Activated CD8-positive, alpha-beta memory T cell treated with anti-CD3 and anti-CD28 coated beads, Interleukin-2, amount 10 ng/mL, durations not matched to agents 7 days and 5 days (primary cell): ENCODE measurements at places on chromosomes 2 and 18.

DNA sequence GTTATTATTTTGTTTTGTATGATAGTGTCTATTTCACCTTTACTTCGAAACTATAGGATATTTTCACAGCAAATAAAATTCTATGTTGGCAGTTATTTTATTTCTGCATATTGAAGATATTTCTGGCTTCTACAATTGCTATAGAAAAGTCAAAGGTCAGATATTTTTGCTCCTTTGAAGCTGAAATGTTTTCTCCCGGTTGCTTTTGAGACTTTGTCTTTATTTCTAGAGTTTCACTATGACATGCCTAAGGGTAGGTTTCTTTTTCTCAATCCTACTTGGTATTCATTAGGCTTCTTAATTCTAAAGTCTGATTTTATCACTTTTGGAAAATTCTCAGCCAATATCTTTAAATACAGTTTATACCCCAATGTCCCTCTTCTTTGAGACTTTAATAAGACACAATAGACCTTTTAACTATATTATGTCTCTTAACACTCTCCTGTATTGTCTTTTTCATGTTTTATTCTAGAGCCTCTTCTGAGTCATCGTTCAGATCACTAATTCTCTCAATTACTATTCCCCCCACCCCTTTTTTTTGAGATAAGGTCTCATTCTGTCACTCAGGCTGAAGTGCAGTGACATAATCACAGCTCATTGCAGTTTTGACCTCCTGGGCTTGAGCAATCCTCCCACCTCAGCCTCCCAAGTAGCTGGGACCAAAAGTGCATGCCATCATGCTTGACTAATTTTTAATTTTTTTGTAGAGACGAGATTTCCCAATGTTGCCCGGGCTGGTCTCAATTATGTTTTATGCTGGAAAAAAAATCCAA, 50.5 kb downstream of the USP37 start:
- DNase-seq: no peak

GRCh38 chr18:63376538-63376937, 9.5 kb upstream of the KDSR start:
- no peak for DNase-seq

- no peak for DNase-seq
These were observed 34.4 kb downstream of the SKA1 start for GRCh38 chr18:50409236-50409635.

DNA sequence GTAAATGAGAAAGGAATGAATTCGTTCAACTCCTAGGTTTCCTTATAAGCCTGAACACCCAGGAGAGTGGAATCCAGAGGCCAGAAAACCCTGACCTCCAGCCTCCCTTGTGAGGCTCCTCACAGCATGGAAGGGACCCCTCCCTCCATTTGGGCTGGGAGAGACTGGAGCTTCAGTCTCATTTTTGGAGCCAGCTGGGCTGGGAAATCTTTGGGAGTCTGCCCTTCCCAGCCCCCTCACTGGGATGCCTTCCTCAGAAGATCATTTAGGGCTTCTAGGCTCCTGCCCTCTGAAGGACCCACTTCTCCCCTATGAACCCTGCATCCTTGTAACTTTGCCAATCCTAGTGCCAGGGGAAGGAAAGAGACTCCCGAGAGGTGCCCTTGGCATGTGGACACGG, 346.1 kb downstream of the CYP26B1 start:
- no peak for DNase-seq

DNA sequence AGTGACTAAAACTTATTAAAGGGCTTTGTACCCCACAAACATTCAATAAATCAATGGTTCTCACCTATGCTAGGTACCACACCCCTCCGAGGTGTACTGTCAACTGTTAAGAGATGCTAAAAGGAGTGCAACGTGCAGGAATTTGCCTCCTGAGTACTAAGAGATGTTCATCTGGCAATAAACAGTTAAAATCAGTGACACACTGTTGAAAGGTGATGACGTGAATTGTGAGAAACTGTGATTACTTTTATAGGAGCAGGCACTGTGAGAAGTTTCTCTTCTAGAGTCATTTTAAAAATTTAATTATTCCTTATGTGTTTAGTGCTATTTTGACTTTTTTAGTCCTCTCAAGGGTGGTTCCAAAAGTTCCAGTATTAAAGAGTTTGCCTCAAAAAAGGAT, 61.0 kb downstream of the PDE1A start:
- DNase-seq: no peak

DNA sequence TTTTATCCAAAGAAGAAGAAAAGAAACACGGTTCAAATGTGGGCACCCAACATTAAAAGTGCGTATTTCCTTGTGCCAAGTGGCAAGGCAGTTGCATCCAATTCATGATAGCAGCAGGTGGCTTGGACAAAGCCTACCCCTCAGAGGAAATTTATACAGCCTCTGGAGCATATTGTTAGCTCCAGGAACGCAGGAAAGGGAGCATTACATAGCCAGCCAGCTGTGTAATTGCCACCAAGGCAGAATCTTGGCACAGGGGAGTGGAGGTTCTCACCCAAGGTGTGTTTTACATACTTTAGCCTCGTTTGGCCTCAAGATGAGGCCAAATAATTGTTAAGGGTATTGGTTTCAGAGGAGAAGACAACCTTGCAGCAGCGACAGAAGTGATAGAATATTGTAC, 526.9 kb downstream of the TMEM182 start:
- DNase-seq: no peak

GRCh38 chr2:29405266-29405665, 290.1 kb downstream of the CLIP4 start:
- DNase-seq: no peak

- DNase-seq: peak; percentile 64
These were observed 126.6 kb downstream of the UBE2E3 start for GRCh38 chr2:181106789-181107627.

- DNase-seq: no peak
These were observed 28.3 kb upstream of the ATP6V1B1 start for GRCh38 chr2:70907130-70908057.

GRCh38 chr2:192465141-192465540, 270.4 kb upstream of the TMEFF2 start:
- no peak for DNase-seq

DNA sequence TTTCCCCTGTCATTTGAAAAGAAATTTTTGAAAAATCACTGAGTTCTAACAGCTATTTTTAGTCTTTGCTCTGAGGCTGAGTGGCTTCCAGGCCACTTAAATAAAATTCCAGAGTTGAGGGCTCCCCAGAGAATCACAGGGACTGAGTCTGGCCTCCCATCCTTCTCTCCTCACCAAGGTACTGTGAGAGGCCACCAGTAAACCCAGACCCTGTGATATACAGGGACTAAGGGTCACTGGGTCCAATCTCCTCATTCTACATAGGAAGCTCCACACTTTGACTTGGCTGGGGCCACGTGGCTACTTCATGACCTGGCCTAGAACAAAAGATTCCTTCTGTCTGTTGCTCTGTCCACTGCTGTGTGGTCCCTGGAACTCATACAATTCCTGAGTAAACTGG, 123.2 kb upstream of the CDCA7 start:
- DNase-seq: no peak

- no peak for DNase-seq
These were observed 21.0 kb upstream of the HES6 start for GRCh38 chr2:238260883-238261282.

DNA sequence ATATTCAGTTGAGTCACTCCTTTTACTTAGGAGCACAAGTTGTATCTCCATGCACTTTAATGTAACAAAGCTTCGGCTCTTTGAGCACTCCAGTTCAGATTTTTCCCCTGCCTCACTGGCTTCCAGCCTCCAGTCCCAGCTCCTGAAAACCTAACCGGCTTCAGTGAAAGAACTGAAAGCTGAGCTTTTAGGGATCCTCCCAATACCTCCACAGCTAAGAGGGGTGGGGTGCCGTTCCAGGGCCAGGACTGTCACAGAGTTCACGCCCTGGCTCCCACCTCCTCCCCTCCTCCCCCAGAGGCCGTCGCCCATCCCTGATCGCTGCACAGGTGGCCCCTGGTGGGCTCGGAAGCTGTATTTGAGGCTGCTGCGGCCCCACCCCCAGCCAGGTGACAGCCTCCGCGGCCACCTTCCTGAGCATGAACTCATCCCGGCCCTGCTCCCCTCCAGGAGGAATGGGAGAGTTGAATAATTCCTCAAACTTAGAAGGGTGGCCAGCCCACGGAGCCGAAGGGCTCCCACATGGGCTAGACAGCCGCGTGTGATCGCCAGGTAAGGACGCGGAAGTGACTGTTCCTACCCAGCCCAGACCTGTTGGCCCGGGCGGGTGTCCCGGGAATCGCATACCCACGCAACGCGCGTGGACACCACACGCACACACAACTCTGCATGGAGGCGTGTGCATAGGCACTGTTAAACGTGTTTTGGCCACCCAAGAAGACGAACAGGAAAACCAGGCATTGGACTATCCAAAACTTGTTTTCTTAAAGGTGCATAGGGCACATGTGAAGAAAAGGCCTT, 1.8 kb downstream of the MYO5B start:
- no peak for DNase-seq

GRCh38 chr2:207143215-207144172, 22.3 kb downstream of the KLF7 start:
- DNase-seq: peak; percentile 59

- no peak for DNase-seq
These were observed 221.9 kb downstream of the DYM start for GRCh38 chr18:49238433-49239042.

DNA sequence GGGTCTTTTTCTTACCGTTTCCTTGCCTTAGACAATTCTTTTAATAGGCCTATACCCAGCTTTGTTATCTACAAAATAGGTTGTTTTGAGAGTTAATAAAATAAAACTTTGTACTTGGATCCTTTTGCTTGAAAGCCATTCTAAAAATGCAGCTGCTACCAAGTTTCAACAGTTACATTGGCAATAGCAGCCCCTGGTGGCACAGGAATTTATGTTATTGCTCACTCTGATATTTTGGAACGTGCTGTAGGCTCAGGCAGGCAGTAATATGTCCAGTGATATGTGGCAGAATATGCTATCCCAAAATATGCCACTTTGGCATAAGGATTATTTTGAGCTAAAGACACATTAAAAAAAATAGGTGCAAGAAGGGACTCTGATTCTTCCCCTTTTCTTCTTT, 6.7 kb upstream of the COMMD1 start:
- no peak for DNase-seq

DNA sequence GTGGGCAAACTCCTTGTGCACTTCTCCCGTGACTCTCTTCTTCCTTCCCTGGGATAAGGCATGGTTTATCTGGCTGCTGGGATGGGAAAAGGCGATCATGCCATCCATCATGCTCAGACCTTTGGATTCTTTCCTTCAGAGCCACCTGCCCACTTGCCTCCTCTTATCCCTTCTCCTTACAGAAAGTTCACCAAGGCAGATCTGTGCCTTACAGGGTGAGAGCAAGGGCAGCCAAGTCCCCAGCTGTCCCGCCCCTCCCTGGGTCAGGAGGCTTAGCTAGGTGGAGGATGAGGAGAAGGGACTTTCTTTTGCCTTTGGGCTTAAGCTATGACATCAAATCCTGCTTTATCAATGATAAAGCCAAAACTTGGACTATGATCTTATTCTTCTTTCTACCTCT, 47.6 kb downstream of the KCNE4 start:
- no peak for DNase-seq

- DNase-seq: no peak
These were observed 47.5 kb upstream of the TWSG1 start for GRCh38 chr18:9287036-9287435.

- DNase-seq: no peak
These were observed 168.3 kb downstream of the OTX1 start for GRCh38 chr2:63218800-63219526.

DNA sequence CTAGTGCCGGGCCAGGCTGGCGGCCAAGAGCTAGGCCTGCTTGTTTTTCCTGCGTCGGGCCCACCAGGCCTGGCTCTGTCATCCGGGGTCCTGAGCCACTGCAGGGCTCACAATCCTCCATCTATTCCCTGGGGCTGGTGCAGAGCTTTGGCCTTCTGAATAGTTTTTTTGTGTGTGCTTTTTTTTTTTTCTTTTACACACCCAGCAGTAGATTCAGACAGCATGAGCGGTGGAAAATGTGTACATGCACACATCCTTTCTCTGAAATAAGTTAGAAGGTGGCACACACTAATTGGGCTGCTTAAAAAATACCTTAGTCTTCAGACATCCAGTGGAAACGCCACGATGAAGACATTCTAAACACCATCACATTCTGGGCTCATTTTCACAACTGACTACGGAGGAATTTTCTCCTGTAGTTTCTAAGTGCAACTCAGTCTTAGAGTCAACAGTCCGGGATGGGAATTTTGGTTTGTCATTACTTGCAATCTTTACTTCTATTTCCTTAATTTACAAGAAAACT, 6.1 kb downstream of the ZFP36L2 start:
- no peak for DNase-seq

- DNase-seq: no peak
These were observed 44.0 kb downstream of the SLC4A1AP start for GRCh38 chr2:27707462-27708256.

GRCh38 chr2:241389697-241390096, 33.6 kb downstream of the FARP2 start:
- no peak for DNase-seq

- no peak for DNase-seq
These were observed 1036.5 kb upstream of the CNTNAP5 start for GRCh38 chr2:122988395-122989221.

- no peak for DNase-seq
These were observed 53.6 kb upstream of the AFF3 start for GRCh38 chr2:100195942-100196341.

- DNase-seq: no peak
These were observed 382.3 kb upstream of the NT5C1B start for GRCh38 chr2:18971628-18972027.

GRCh38 chr2:85326406-85327159, 1.2 kb downstream of the TGOLN2 start:
- peak; percentile 84 for DNase-seq

DNA sequence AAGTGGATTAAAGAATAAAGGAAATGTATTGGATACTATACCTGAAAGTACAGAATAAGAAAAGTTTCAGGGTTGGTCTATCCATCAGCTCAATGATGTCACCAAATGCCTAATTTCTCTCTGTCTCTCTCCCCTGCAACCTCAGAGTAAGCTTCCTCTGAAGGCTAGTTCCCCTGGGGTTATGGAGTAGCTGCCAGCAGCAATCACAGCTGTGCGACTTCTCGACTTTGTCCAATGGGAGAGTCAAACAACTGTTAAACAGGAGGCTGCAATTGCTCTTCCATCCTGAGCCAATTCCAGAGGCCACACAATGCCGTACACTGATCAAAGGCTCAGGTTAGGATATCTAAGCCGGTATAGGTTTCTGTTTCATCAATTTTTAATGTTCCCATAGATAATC, 95.3 kb upstream of the FANCL start:
- no peak for DNase-seq

DNA sequence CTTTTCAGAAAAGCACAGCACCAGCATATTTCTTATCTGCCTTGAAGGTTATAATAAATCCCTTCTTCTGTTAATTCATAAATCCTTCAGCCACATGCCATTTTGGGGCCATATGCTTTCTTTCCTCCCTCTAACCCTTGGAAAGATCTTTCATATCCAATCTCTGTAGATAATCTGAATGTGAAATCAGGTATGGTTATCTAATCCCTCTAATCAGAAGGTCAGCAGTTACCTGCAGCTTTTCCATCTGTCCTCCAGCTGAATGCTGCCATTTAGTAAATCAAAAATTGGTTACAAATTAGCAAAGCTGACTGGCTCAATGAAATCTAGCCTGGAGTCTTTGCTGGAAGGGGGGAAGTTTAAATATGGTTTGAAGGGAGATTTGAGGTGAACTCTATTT, 230.5 kb downstream of the PIK3C3 start:
- DNase-seq: no peak
